Thoracic aorta endothelial cell (primary cell): ENCODE measurements at places on chromosomes 4 and X. TPM values are rescaled to one million over a fixed set of nuclear protein-coding genes. Genes with fewer than 3 reads are reported as not detected.

ETNPPL gene
- total RNA-seq = 0.22 and 0.27 TPM in 2 replicates

CYSLTR1 gene
- total RNA-seq = not detected in 2 replicates

STIM2 gene
- total RNA-seq = 20.9 and 27.6 TPM in 2 replicates

DCAF4L1 gene
- 0.13 and 0.14 TPM in 2 replicates for total RNA-seq

PAGE2 gene
- total RNA-seq = not detected in 2 replicates

CENPVL3 gene
- total RNA-seq = not detected in 2 replicates

ADGRG2 gene
- not detected in 2 replicates for total RNA-seq

SHOX gene
- total RNA-seq = not detected in 2 replicates

TXK gene
- 0.40 and 0.79 TPM in 2 replicates for total RNA-seq

TMEM150C gene
- total RNA-seq = 3.1 and 3.3 TPM in 2 replicates

FAM90A26 gene
- not detected in 2 replicates for total RNA-seq

FAM236C gene
- not detected in 2 replicates for total RNA-seq

REPS2 gene
- 4.4 and 6.5 TPM in 2 replicates for total RNA-seq

ETDB gene
- total RNA-seq = not detected in 2 replicates

SLITRK2 gene
- total RNA-seq = not detected in 2 replicates

WDR17 gene
- total RNA-seq = 0.65 and 0.93 TPM in 2 replicates

MAGEC1 gene
- total RNA-seq = not detected in 2 replicates

MAGEE1 gene
- total RNA-seq = 1.5 and 3.2 TPM in 2 replicates

STPG2 gene
- 0.13 TPM in 1 of 2 replicates, not detected in the other for total RNA-seq

RAB41 gene
- not detected in 2 replicates for total RNA-seq

METTL14 gene
- total RNA-seq = 28.6 and 30.5 TPM in 2 replicates
